ENCODE measurements at places on chromosomes 5 and 9. TPM values are rescaled to one million over a fixed set of nuclear protein-coding genes. Genes with fewer than 3 reads are reported as not detected.

NHP2 gene
- total RNA-seq, result 73.9 TPM

DNA sequence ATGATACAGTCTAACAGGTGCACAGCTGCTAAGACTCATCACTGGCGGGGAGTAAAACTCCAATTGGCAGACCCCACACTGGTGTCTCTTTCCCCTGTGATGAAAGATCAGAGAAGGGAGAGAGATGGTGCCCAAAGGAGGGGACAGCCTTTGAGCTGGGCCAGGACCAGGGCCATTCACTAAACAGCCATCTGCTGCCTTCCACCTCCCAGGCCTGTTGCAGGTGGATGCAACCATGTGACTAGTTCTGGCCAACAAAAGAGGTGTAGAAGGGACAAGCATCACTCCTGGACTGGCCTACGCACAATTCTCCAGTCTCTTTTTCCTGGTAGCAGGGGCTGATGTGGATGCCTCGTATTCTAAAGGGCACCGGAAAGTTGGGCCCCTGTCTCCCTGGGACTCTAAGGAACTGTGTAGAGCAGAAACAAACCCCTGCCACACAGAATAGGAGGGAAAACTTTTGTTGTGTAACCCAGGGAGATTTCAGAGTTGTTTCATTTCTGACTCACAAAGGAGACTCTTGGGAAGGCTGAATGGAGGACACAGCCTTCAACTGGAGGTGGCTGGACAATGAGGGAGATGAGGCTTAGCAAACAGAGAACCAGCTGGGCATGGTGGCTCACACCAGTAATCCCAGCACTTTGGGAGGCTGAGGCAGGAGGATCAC, 26.9 kb downstream of the TNIP1 start:
- DNase-seq, result no peak

IGFBPL1 gene
- 5.5 TPM for total RNA-seq

DNA sequence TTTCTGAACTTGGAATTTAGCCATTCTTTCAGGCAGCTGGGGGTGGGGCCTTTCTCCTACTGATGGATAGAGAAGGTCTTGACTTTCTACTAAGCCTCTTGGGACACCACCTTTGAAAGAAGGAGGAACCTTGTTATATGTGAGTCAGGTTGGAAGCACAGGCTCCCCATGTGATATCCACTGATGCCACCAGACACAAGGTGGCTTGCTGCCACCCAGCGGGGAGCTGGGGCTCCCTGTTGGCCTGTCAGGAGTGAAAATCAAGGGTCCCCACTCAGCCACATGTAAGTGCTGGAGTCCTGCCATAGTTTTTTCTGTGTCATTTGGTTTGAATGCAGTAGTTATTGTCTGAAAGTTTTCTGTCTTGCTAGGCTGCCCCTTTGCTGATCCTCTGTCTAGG, 252.4 kb upstream of the NFIL3 start:
- DNase-seq, result no peak

GRCh38 chr9:20224756-20225155, 397.5 kb downstream of the MLLT3 start:
- DNase-seq, result no peak

DNA sequence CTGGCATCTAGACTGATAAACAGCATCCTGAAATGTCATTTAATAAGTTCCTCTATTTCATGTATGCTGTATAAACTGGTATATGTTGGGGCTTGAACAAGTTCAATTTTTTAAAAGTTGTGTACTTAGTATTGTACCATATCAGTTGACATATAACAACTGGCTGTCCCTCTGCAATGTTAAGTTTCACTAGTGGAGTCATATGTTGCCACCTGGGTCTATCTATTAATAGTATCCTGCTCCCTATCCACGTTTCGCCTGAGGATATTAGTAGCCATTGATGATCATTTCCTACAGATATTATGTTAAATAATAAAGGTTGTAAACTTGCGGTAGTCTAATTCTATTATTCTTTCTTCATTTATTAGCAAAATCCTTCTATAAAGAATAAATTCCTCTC, 177.6 kb downstream of the RFX3 start:
- DNase-seq, result no peak

AK8 gene
- total RNA-seq, result 0.24 TPM

CARD9 gene
- 3.9 TPM for total RNA-seq

COL5A1 gene
- total RNA-seq, result 196 TPM

VAV2 gene
- total RNA-seq, result 12.9 TPM

DNA sequence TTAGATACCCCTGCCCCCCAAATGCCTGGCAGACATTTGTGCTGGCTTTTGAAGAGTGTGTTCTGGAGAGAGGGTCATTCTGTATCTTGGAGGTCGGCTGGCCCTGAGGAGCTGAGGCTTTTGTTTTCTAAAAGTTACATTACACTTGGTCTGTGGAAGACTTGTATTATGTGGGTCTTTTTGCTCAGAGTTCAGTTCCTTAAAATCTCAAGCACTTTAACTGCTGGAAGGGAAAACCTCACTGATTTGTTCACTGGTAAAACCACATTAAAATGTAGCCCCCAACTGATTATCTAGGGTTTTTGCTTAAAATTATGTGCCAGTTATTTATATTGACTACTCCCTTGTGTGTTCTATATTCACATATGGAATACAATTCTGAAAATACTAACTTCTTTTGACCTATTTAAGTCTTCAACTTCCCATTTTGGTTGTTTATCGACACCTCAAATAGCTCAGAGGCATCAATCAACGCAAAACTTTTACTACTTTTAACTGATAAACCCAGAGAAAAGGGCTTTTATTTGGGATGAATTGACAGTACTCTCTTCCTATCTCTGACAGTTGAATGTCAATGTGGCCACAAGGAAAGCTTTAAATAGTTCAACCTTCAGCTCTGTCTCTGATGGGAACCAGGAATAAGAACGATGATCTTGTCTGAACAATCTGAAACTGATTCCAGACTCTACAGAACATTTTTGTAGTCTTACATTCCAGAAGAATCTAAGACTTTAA, 54.0 kb upstream of the MAP3K1 start:
- DNase-seq, result no peak

NR3C1 gene
- 67.8 TPM for total RNA-seq

DNA sequence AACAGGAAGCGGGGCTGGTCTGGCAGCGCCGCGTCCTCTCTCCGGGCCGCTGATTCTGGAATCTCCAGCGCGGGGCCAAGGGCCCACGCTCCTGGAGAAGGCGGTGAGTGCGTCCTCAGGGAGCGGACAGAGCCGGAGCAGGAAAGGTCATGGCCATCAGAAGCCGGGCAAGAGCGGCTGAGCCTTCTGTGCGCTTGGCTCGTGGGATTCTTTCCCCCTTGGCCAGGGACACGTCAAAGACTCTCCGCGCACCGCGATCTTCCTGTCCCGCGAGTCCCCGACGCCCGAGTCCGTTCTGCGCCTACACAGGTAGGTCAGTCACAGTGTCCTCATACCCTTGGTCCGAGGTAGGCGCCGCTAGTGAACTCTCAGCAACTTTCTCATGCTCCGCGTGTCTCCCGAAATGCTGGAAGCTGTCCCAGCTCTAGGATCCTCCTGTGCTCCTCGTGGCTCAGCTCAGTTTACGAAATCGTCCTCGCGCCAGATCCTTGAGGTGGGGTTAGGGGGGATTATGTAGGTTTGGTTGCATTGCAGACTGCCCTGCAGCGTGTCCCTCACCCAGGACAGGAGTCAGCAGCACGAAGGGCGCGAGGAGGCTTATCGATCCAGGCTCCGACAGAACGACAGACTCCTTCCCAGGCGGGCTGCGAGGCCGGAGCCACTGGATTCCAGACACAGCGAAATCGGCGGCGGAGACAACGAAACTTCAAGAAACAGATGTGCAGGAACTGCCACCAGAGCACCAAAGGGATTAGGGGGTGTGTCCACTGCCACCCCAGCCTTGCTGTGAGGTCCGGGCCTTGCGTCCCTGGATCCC, 8.7 kb downstream of the LHX6 start:
- peak; percentile 79 for DNase-seq

SPATA31D4 gene
- total RNA-seq, result not detected

Measured in posterior vena cava (tissue), 2 donors.